Activated T-cell treated with anti-CD3 and anti-CD28 coated beads for 48 hours (primary cell): ENCODE measurements at places on chromosomes 13 and 19.

- no peak for DNase-seq
Observed at GRCh38 chr13:45538382-45538781, 73.6 kb downstream of the COG3 start.

GRCh38 chr19:56177564-56178243 lies 1.9 kb downstream of the GALP start:
- DNase-seq, result no peak

- no peak for DNase-seq
Observed at GRCh38 chr19:17244618-17245534, 843 bp downstream of the NR2F6 start.

- no peak for DNase-seq
Observed at GRCh38 chr13:49604570-49604969, 19.2 kb upstream of the RCBTB1 start.

- DNase-seq, result no peak
Observed at GRCh38 chr13:29573190-29573589, 22.3 kb downstream of the SLC7A1 start.

GRCh38 chr19:47105874-47106273 lies 7.7 kb downstream of the ZC3H4 start:
- DNase-seq, result no peak

- DNase-seq, result no peak
Observed at GRCh38 chr13:58397596-58398387, 766.2 kb downstream of the PCDH17 start.

DNA sequence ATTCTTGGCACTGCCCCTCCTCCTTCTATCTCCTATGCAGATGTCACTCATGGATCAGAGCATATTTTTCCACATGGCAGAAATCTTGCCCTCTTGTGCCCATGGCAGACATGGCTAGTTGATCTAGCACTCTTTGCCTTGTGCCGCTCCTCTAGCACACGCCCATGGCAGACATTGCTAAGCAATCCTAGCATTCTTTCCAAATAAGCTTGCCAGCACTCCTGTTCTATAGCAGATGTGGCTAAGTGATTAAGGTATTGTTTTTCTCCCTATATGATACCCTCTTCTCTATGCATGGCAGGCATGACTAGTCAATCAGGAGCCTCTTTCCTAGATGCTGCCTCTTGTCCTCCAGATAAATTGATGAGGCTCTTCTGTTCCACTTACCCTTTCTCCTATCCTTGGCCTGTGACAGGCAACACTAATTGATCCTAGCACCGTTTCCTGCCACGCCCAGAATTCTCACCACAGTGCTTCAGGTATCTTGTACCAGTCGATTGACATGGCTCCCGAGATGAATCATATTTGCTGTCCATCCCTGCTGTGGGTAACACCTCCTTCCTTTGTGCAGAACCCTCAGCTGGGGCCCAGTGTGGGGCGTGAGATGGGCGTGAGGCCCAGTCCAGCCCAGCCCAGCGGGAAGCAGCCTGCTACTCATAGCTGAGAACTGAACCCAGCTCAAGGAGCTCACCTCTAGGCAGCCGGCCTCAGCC lies 26.9 kb downstream of the TMED1 start:
- no peak for DNase-seq

GRCh38 chr13:105969761-105970160 lies 565.7 kb downstream of the EFNB2 start:
- DNase-seq, result no peak

DNA sequence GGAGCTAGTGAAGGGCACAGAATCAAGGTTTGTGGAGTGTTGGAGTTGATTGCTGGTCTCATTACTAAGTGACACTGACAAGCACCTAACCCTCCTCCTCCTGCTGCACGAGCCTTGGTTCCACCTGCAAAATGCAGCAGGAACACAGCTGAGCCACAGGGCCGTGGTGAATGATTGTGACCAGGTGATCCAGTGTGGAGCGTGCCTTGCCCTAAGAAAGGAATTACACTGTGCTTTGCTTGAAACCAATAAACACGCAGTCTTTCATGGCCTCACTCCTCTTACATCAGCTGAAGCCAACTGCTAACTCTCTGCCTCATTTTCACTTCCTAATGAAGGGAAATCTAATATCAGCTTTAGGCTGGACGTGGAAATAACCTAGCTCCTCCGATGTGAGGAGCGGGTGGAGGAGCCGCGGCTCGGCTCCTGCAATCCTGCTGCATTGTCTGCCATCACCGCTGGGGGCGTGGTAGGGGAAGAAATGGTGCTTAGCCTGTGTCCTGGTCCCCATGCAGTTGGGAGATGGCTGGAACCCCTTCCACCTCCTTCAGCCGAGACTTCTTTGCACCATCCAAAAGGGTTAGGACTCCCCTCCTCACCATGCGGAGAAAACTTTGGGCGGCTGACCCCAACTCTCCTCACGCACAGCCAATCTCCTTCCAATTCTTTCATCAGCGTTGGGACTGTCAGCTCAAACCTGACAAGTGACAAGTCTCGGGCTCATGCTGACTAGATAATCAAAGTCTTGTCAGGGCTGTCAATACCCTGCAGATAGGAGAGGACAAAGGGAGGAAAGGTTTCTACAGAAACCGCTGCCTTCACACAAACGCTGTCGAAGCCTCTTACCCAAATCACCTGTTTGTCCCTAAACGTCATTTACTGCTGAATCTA lies 427.9 kb downstream of the ZNF536 start:
- peak; percentile 24 for DNase-seq

DNA sequence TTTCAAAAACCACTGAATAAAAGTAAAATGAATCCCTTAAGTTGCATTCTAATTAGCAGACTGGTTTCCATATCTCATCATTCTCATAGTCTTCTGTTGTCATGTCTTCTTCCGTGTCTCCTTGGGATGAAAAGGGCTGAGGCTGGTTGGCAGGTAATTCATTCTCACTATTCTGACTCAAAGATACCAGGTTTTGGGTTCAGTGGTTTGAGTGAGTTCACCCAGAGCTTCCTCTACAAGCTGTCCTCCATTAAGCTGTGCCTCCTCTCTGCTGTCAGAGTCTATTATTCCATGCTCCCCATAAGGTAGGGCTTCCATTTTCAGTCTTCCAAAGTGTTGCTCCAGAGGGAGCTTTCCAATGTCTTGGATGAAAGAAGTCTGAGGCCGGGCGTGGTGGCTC lies 68.3 kb downstream of the FNDC3A start:
- no peak for DNase-seq

DNA sequence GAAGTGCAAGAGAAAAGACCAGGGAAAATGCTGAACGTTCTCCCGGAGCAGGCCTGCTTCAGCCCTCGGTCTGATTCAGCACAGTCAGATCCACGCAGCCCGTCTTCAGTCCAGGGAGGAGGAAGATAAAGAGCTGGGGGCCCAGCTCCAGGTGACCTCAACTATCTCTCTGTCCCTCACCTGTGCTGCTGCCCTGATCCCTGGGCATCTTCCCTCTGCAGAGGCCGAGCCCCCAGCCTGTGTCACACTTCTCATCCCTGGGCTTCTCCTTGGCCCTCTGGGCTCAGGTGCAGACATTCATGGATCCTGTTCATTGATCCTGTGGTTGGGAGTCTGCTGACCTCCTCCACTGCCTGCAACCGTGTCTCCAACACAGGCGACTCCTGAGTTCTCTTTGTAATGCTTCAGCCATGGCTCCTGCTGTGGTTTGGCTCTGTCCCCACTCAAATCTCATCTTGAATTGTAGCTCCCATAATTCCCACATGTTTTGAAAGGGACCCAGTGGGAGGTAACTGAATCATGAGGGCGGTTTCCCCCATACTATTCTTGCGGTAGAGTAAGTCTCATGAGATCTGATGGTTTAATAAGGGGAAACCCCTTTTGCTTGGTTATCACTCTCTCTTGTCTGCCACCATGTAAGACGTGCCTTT lies 27.9 kb downstream of the COL4A2 start:
- no peak for DNase-seq

GRCh38 chr13:51502153-51502651 lies 49.4 kb upstream of the INTS6 start:
- peak; percentile 11 for DNase-seq

GRCh38 chr19:51020988-51021651 lies 1.6 kb upstream of the KLK10 start:
- no peak for DNase-seq

- no peak for DNase-seq
Observed at GRCh38 chr19:39848392-39848791, 2.2 kb upstream of the FBL start.

- DNase-seq, result no peak
Observed at GRCh38 chr13:43915451-43915850, 35.7 kb downstream of the LACC1 start.

GRCh38 chr13:66397133-66397532 lies 833.0 kb downstream of the PCDH9 start:
- no peak for DNase-seq

DNA sequence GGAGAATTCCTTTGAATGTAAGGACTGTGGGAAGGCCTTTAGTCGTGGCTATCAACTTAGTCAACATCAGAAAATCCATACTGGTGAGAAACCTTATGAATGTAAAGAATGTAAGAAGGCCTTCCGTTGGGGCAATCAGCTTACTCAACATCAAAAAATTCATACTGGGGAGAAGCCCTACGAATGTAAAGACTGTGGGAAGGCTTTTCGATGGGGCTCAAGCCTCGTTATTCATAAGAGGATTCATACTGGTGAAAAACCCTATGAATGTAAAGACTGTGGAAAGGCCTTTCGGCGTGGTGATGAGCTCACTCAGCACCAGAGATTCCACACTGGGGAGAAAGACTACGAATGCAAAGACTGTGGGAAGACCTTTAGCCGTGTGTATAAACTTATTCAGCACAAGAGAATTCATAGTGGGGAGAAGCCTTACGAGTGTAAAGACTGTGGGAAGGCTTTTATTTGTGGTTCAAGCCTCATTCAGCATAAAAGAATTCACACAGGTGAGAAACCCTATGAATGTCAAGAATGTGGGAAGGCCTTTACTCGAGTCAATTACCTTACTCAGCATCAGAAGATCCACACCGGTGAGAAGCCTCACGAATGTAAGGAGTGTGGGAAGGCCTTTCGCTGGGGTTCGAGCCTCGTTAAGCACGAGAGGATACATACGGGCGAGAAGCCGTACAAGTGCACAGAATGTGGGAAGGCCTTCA lies 39.2 kb downstream of the ZNF331 start:
- DNase-seq, result no peak

DNA sequence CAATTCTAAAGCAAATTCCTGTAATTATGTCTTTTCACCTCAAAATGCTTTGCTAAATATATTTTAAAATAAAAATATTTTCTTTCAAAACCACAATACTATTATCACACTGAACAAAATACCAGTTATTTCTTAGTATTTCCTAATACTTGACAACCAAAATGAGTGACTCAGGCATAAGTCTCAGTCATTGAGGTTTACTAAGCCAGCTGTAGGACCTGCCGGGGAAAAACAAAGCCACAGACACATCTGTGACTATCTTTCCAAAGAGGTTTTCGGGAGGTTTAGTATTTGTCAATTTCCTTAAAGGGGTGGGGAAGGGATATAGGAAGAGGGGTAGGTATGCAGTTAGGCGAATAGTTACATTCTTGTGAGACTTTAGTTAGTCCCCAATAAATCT lies 3.2 kb upstream of the ZNF235 start:
- DNase-seq, result no peak

DNA sequence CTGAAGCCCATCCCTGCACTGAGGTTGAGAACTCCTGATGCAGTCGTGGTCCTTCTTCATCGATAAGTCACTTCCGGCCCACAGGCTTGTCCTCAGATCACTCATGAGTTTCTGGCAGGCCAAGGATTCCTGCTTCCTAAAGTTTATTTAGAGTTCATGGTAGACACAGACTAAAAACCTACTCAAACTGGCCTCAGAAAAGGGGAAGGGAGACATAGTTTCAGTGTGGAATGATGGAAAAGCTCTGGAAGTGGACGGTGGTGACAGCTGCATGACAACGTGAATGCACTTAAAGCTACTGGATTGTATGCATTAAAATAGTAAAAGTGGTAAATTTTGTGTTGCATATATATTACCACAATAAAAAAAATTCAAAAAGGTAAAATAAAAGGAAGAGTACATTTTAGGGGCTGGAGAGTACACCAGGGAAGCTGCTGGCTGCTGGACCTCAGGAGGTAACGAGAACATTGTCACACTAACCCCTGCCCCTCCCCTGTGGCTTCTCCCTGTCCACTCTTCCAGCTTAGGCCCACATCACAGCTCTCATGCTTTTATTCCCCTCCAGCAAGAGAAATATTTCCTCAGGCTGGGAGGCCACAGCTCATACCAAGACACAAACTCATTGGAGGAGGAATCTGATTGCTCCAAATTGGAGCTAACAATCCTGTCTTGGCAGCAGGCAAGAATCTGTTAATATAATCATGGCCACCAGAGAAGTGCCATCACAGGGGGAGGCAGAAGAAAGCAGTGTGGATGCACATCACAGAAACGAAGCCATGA lies 741.0 kb downstream of the UQCRFS1 start:
- DNase-seq, result no peak

GRCh38 chr13:109655206-109655600 lies 131.2 kb downstream of the IRS2 start:
- no peak for DNase-seq

GRCh38 chr19:40742886-40743285 lies 7.4 kb downstream of the ACTMAP start:
- DNase-seq, result no peak
